Ovary (tissue), 10 donors: ENCODE measurements at places on chromosomes 5 and 9. TPM values are rescaled to one million over a fixed set of nuclear protein-coding genes. Genes with fewer than 3 reads are reported as not detected.

GRCh38 chr5:102531506-102531905 lies 32.7 kb upstream of the SLCO6A1 start:
- no peak overlapping the region for H3K27ac ChIP-seq
- peaks cover 2% of the 10 kb centered on the region for H3K4me1 ChIP-seq
- H3K27me3 ChIP-seq, result no peaks in the 10 kb centered on the region
- H3K36me3 ChIP-seq, result no peaks in the 10 kb centered on the region
- no peak for DNase-seq

- peaks cover 4% of the 10 kb centered on the region for H3K4me1 ChIP-seq
- DNase-seq, result no peak
- no peaks in the 10 kb centered on the region for H3K27me3 ChIP-seq
- no peak overlapping the region for H3K27ac ChIP-seq
- H3K36me3 ChIP-seq, result no peaks in the 10 kb centered on the region
These were observed 21.3 kb downstream of the NREP start for GRCh38 chr5:111735583-111736270.

The IFNA2 gene
- total RNA-seq, result not detected

DNA sequence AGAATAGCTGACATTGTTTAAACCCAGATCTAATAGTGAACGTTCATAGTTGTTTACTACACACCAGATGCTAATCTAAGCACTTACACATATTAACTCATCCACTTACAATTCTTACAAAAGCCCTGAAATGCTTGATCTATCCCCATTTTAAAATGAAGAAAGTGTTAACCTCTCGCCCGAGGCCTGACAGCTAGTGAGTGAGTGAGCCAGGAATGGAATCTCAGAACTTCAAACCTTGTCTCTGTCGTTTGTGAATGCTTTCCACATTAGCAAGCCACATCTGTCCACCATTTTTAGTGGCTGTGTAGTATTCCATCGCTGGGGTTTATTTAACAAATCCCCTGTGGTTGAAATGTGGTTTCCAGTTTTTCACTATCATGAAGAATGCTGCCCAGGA lies 24.9 kb upstream of the NEURL1B start:
- H3K27ac ChIP-seq, result no peak overlapping the region
- no peaks in the 10 kb centered on the region for H3K27me3 ChIP-seq
- no peak for DNase-seq
- no peak overlapping the region for H3K4me3 ChIP-seq
- H3K36me3 ChIP-seq, result no peaks in the 10 kb centered on the region

- H3K27me3 ChIP-seq, result no peaks in the 10 kb centered on the region
- no peak overlapping the region for H3K27ac ChIP-seq
- H3K36me3 ChIP-seq, result no peaks in the 10 kb centered on the region
- no peaks in the 10 kb centered on the region for H3K4me1 ChIP-seq
- no peak for DNase-seq
- H3K4me3 ChIP-seq, result no peak overlapping the region
These were observed 1185.0 kb upstream of the CDH18 start for GRCh38 chr5:21173036-21173435.

GRCh38 chr9:18208166-18209059 lies 265.5 kb upstream of the ADAMTSL1 start:
- H3K4me3 ChIP-seq, result no peak overlapping the region
- no peak overlapping the region for H3K27ac ChIP-seq
- DNase-seq, result peak; percentile 29
- no peaks in the 10 kb centered on the region for H3K4me1 ChIP-seq
